ENCODE measurements at places on chromosomes 16 and 17. TPM values are rescaled to one million over a fixed set of nuclear protein-coding genes. Genes with fewer than 3 reads are reported as not detected.

OR3A3 gene
- not detected for total RNA-seq

ANKFN1 gene
- 0.11 TPM for total RNA-seq

FN3K gene
- 23.8 TPM for total RNA-seq

CIITA gene
- total RNA-seq = not detected

SPN gene
- total RNA-seq = 0.07 TPM

COASY gene
- 58.3 TPM for total RNA-seq
